Cardiac muscle cell (in vitro differentiated cells and primary cell): ENCODE measurements at places on chromosomes 13 and 19.
A peak's percentile ranks its signal among the peaks of the same experiment; 100 is the strongest.

GRCh38 chr13:112842931-112843391 is 126.1 kb upstream of the MCF2L start:
- no peak for DNase-seq

DNA sequence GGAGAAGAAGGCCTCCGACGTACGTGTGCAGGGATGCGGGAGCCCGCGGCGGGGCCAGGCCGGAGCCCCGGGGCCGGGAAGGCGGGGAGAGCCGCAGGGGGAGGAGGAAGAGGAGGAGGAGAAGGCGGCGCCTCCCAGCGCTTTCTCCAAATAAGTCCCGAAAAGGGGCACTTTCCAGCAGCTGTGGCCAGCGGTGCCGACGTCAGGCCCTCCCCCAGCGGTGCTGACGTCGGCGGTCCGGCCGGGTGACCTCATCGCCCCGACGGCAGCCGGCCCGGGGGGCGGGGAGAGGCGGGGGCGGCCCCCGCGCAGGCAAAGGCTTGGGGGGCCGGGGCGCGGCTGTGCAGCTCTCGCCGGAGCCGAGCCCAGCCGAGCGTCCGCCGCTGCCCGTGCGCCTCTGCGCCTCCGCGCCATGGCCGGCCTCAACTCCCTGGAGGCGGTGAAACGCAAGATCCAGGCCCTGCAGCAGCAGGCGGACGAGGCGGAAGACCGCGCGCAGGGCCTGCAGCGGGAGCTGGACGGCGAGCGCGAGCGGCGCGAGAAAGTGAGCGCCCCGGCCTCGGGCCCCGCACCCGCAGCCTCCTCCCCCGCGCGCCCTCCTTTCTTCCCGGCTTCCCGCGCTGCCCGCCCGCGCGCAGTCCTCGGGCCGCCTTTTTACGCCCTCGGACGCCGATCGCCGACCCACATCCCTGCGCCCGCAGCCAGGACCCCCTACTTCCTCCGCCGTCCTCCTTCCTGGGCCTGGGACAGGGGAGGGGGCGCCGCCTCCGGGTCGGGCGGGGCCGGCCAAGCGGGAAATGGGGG is at the start of gene TPM4:
TSS of gene TPM4 (plus strand) at position 342 of the 804 bp plus-strand sequence. CDS start at position 413, 71 bp downstream.
- peak; percentile 99 for DNase-seq

DNA sequence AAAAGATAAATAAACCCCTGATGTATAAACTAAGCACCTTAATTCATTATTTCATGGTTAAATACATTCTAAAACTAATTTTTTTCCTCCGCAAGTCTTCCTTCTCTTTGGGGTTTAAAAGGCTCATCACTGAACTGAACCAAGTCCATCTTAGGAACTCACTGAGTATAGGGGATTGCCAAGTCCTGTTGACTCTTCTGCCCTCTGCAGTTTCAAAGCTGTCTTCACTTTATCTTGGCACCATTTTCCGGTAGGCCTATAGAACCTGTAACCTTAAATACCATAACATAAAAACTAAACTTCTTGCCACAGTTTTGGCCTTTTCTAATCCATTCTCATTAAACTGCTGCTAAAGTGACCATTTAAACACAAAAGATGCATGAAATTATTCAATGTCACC is 66.5 kb upstream of the USPL1 start:
- peak; percentile 25 for DNase-seq

DNA sequence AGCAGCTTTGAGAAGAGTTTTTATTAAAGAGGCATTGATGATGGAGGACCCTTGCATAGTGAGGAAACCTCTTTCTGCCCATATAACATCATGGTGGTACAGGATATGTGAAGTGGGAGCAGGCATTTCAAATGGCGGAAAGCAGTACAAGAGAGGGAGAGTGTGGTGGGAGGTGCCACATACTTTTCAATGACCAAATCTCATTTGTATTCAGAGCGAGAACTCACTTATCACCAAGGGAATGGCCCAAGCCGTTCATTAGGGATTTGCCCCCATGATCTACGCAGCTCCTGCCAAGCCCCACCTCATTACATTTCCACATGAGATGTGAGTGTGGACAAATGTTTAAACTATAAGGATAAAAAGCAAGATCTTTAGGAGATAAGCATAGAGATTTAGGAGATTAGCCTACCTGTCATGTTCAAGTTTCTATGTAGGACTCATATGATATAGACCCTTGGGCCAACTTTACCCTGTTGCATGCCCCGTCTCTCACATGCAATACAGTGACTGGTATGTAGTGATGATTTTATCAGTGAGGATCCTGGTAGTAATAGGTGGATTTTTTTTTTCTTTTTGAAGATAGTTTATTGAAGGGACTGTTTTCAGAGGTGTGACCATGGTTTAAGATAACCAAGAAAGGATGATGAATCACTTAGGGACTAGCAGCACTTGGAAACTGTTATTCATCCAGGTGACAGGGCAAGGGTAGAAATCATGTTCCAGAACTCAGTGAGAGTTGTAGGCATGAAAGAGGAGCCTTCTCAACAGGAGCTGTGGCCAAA is 38.3 kb downstream of the DNAJC15 start:
- DNase-seq: no peak

DNA sequence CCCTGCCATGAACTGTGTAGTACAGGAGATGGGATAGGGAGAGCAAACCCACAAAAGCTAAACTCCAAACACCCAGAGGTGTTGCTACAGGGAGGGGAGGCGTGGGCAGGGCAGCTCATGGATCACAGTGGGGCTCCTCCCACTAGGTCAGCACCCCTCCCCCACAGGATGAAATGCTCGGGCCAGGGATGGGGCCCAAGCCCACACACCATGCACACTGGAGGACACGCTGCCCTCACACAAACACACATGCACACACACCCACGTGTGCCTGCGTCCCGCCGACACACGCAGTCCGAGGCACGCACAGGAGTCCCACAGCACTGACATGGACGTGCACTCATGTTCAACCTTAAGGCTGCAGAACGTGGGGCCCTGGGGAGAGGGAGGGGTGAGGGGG is 6.0 kb upstream of the CCNP start:
- DNase-seq: no peak

GRCh38 chr13:105774739-105775460 is 760.6 kb downstream of the EFNB2 start:
- DNase-seq: no peak

GRCh38 chr13:114054830-114055439 is 77.5 kb downstream of the RASA3 start:
- DNase-seq: no peak

GRCh38 chr13:78201411-78201810 is 282.8 kb upstream of the EDNRB start:
- no peak for DNase-seq

DNA sequence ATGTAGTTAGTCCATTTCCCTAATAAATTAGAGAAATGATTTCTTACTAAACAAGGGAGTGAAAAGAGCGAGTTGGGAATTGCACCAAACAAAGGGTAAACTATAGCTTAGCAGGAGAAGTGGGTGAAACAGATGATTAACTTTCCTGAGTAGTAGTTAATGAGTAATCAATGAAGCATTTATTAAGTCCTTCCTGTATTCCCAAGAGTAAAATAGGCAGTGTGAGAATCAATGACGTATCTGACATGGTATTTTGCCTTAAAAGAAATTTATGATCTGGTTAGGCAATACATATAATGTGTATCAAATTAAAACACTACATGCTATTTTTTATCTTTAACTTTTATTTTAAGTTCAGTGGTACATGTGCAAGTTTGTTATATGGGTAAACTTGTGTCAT is 142.8 kb downstream of the KLF5 start:
- no peak for DNase-seq

DNA sequence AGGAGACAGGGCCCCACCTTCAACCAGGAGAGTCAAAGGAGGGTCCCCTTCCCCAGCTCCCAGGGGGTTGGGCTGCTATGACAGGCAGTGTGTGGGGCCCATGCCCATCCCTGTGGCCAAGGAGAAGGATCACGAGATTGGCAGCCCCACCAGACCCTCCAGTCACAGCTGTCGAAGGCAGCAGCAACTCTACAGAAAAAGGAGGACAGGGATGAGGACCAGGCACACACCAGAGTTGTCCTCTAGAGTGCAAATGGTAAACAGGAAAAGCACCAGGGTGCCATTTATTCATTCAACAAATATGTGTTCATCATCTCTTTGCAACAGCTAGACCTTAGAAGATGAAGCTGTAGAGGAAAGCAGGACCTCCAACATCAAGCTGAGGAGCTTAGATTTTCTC is 4.1 kb downstream of the PTH2 start:
- DNase-seq: no peak

DNA sequence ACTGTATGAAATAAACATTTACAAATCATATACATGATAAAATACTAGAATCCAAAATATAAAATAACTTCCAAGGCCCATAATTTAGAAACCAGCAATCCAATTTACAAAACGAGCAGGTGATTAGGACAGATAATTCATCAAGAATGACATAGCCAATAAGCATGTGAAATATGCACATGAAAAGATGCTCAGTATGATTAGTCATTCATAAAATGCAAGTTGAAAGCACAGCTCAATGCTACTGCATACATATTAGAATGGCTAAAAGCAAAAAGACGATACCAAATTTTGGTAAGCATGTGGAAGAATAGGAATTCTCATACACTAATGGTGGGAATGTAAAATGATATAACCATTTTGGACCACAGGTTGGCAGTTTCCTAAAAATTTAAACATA is 837.2 kb upstream of the MIR17HG start:
- DNase-seq: no peak

- peak; percentile 83 for DNase-seq
Observed at GRCh38 chr13:99357131-99357596, 50.0 kb upstream of the GPR183 start.

- DNase-seq: no peak
Observed at GRCh38 chr13:43573361-43573740, 213.4 kb downstream of the ENOX1 start.

- DNase-seq: no peak
Observed at GRCh38 chr19:5017235-5017634, 48.3 kb downstream of the KDM4B start.

DNA sequence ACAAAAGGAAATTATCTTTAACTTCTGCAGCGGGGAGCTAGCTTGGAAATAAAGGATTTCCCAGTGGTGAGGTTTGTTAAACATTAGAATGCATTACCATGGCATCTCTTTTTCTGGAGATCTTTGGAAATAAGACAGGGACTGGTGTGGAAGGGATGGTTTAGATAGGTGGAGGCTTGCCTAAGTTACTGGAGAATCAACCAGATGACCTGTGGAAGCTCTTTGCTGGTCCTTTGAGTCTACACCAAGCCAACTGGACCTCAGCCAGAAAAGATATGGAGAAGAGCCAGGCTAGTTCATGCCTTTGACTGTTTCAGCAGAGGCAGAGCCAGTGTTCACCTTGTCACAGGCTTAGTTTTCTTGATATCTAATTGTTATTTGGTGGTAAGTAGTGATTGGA is 134.7 kb downstream of the KCNRG start:
- peak; percentile 15 for DNase-seq

GRCh38 chr19:48121909-48122371 is 11.3 kb upstream of the PLA2G4C start:
- DNase-seq: peak; percentile 33

DNA sequence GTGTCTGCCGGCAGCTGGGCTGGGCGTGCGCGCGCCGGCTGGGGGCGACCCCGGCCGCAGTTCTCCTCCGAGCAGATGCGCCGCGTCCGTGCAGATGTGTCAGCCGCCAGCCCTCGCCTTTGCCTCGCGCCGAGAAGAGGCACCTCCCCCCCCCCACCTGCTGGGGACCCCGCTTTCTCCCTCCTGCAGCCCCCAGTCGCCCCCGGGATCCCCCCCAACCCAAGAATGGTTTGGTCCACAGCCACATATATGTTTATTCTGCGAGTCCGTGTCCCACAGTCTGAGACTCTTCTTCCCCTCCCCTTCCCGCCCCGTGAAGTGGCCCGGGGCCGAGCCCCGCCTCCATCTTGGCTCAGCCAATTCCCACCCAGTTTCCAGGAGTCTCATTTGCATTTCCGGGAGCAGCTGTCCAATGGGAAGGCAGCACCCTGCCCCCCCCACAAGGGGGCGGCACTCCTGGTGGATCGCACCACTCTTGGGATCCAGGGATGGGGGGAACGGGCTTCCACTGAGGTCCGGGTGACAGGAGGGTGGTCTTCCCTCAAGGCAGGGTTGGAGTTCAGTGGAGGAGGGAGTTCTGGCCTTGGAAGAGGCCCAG is 8.6 kb downstream of the ISOC2 start:
- peak; percentile 91 for DNase-seq

DNA sequence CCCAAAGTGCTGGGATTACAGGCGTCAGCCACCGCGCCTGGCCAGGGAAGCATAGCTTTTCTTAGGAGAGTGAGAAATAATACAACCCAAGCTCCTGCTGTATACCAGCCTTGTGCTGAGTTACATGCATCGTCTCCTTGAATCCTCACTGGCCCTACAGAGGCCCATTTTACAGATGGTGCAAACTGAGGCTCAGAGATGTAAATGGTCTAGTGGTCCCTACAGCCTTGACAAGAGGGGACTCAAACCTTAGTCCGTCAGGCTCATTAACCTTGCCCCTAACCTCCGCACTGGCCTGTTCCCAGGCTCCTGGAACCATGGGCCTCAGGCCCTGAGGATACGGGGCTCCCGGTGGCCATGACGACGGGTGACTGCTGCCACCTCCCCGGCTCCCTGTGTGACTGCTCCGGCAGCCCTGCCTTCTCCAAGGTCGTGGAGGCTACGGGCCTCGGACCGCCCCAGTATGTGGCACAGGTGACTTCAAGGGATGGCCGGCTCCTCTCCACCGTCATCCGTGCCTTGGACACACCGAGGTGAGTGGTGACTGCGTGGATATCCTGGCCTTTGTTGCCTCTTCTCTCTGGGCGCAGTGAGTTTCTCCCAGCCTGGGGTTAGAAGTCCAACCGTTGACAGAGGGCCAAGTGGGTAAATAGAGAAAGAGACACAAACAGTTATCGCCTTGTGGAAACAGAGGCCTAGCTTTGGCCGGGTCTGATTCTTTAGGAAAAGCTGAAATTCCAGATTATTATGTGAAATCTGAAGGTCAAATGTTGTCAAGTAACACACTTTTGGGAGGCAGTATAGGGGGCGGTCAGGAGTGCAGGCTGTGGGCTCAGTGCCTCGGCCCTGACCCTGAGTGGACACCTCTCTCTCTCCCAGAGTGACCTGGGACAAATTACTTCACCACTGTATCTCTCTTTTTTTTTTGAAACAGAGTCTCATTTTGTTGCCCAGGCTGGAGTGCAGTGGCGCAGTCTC is 8.7 kb downstream of the MARCHF2 start:
- no peak for DNase-seq
